ENCODE measurements at places on chromosomes 1 and 21. TPM values are rescaled to one million over a fixed set of nuclear protein-coding genes. Genes with fewer than 3 reads are reported as not detected.

Gene HUNK
- 7.5 TPM for total RNA-seq

Gene ZMYM1
- 14.0 TPM for total RNA-seq

Gene APOBEC4
- total RNA-seq, result not detected

GRCh38 chr1:243956450-243956849 is 94.6 kb upstream of the ZBTB18 start:
- no peak for DNase-seq

Gene SLC2A5
- 0.70 TPM for total RNA-seq

Gene OR2M3
- not detected for total RNA-seq

- DNase-seq, result no peak
These were observed 85.7 kb upstream of the KRTAP19-8 start for GRCh38 chr21:31124010-31124409.

- DNase-seq, result no peak
These were observed 39.8 kb downstream of the MTR start for GRCh38 chr1:236834876-236835275.

- no peak for DNase-seq
These were observed 53.1 kb upstream of the CD55 start for GRCh38 chr1:207268337-207268736.

DNA sequence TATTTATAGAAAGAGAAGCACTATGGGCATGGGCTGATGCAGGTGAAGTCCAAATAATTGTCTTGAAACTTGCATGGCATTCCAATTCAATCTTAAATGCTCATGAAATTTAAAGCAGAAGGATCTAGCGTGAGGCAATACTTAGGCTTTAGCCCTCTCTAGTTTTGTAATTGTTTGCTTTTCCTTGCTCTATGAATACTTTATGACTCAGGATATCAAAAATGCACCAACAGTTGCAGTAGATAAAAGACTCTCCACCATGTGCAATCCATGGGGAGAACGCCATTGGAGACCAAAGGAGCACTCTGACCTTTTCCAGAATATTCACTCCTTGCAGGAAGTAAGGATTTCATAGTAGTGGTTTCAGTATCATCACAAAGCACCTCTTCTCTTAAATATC is 436.4 kb downstream of the LRRIQ3 start:
- no peak for DNase-seq

Gene TBX15
- not detected for total RNA-seq

DNA sequence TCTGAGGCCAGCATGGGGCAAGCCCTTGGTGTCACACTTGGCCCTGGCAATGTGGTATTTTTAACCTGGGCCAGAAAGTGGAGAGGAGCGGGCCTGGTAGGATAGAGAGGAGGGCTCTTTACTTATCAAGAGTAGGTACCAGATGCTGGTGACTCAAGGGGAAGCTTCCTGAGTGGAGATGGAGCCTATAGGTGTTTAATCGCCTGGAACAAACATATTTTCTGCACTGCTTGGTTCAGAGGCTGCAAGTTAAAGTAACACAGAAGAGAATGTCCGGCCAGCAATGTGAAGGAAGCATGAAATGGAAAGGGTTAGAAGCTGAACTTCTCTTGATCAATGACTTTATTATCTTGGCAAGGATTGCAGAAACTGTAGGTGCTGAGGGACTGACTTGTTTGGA is 74.3 kb downstream of the DDR2 start:
- DNase-seq, result no peak

DNA sequence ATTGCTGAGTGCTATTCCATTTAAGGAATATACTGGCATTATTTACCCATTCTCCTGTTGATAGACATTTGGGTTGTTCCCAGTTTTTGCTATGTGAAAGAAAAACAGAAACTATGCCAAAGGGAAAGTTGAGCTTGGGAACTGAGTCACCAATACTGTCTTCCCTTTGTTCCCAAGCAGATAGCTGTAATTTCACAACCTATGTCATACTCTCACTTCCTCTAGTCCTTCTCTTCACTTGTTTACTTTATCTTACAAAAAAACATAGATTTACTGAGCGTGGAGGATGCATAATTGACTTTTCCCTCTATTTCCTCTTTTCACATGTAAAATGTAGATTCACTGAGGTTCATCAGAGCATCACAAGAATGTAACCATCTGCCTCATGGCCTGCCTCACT is 32.4 kb upstream of the PGBD5 start:
- DNase-seq, result no peak

- DNase-seq, result no peak
These were observed 21.5 kb downstream of the PRKACB start for GRCh38 chr1:84165601-84166000.

DNA sequence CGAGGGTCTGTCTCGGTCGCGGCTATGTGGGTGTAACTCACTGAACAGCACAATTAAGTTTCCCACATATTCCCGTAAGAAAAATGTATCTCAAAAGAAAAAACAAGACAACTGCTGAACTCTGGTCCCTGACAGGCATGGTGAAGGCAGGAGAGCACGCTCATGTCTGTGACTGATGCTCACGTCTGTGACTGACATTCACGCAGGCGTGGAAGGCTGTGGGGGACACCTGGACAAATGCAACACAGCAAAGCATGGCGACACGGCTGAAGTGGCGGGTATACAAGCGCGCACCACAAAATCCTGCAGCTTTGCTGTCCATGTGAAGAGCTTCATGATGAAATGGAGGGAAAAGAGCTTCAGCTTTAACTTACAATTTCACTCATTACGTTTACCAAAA is 6.0 kb downstream of the PTTG1IP start:
- no peak for DNase-seq

All from Caco-2 (cell line).